CD4-positive, alpha-beta T cell treated with Interleukin-10 for 1 hour (primary cell): ENCODE measurements at places on chromosomes 6 and 20.

DNA sequence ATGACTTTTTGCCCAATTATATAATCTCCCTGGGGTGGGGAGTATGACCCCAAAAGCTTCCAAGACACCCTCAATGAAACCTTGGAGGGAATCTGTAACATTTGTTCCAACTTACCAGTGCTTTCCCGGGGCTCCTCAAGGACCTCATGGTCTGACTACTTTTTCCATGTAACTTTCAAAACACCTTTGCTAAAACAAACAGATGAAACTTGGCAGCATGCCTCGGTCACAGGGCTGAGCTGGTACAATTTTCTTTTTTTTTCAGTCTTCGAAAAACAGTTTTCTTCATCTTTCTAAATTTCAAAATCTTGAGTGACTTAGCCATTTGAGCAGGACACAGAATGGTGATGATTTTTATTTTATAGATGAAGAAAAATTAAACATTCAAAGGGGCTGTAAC, 241.2 kb downstream of the BMP7 start:
- DNase-seq: no peak

- DNase-seq: no peak
These were observed at the start of gene FAM83B for GRCh38 chr6:54846243-54846856. TSS of gene FAM83B (plus strand) at chr6:54846771. CDS start at chr6:54870247, 23,476 bp downstream.

- DNase-seq: no peak
These were observed 46.9 kb downstream of the OSTM1 start for GRCh38 chr6:108027594-108027993.

DNA sequence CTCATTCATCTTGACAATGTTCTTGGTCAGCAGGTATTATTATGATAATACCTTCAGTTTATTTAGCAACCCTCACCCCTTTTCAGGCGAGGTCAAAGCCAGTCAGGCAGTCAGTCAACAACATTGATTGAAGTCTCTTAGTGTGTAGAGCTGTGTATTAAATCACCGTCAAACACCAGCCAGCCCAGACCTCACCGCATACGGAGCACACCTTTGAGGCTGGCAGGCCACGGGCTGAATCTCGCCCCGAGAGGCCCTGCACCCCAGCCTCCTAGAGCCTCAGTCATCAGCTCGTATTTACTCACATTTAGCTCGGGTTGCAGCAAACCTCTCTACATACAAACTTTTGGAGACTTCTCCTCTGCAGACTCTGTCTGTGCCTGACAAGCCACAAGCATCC, 36.0 kb upstream of the FOXA2 start:
- no peak for DNase-seq

- DNase-seq: no peak
These were observed 75.0 kb downstream of the CNKSR3 start for GRCh38 chr6:154435400-154435945.

- DNase-seq: no peak
These were observed 129.4 kb downstream of the MAP7 start for GRCh38 chr6:136420853-136421252.

DNA sequence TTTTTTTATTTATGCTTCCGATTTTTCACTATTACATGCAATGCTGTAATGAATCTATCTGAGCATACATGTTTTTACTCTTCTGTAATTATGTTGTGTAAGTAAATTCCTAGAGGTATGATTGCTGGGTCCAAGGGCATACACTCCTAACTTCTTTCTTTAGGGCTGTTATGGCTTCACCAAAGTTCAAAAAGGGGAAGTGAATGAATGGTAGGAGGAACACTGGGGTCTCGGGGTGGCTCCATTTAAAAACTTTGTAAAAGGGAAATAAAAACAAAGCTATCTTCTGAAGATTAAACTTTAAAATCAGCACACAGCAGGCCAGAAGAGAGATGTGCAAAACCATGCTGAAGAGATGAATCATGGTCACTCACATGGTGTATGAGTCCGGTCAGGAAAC, 289.1 kb upstream of the SUPT3H start:
- no peak for DNase-seq

DNA sequence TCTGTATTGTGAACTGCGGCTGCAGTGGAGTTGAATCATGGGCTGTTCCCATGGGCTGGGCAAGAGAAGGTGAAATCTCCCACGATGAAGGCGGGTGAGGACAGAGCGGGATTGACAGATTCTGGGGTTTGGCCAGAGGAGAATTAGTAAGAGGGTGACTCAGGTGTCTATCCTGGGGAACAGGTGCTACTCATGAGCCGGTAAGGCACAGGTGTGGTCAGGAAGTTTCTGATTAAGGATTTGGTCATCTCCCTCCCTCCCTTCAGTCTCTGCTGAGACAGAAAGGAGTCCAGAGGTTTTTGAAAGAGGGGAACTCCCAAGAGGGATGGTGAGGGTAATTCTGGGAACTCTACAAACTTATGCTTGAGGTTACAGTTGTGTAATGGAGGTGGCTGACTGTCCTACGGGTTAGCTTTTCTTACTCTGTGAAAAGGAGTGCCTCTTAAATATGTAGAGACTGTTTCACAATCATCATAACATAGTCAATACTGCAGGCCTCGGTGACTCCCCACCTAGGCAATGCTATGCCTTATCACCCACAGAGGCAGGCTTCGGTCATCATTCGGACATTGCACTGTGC, 31.5 kb downstream of the SERPINB1 start:
- no peak for DNase-seq

- DNase-seq: no peak
These were observed 120.0 kb downstream of the CD164 start for GRCh38 chr6:109262261-109262660.

GRCh38 chr6:139173172-139173571, 38.3 kb downstream of the HECA start:
- DNase-seq: peak; percentile 49

DNA sequence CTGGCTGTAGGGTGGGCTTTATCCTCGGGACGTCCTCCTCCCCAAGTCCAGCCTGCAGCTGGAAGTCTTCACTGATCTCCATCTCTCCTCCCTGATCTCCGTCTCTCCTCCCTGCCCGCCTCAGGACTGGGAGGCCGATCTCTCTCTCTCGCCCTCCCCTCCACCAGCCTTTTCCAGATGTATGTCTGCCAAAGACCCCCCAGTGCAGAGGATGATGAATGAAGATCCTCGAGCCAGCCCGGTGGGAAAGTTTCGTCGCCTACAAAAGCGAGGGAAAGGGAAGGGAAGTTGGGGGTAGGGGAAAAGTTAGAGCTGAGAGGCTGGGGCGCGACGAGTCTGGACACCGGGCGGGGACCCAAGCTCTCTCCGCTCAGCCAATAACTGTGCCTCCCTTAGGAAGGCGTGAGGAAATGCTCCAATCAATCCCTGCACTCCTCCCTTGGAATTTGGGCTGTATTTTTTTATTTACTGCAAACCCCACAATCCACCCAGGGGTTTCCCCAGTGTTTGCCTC, 595 bp upstream of the SRF start:
- no peak for DNase-seq

DNA sequence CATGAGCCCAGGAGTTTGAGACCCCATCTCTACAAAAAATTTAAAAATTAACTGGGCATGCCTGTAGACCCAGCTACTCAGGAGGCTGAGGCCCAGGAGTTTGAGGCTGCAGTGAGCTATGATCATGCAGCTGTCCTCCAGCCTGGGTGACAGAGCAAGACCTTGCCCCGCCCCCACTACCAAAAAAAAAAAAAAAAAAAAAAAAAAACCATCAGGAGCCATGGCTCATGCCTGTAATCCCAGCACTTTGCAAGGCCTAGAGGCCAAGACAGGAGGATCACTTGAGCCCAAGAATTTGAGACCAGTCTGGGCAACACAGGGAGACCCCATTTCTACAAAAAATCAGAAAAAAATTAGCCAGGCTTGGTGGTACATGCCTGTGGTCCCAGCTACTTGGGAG, 159.1 kb downstream of the SOBP start:
- no peak for DNase-seq

DNA sequence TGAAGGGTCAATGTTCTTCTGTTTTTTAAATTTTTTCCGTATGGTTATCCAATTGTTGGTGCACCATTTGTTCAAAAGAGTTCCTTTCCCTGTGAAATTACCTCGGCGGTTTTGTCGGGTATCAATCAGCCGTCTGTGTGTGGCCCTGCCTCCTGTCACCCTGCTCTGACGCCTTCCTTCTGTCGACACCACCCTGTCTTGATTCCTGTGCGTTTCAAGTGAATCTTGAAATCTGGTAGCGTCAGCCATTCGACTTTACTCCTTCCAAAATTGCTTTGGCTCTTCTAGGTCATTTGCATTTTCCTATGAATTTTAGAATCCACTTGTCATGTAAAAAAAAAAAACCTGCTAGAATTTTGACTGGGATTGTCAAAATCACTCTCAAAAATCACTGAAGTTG, 181.1 kb downstream of the CDH4 start:
- DNase-seq: no peak

GRCh38 chr6:112665815-112666214, 318.7 kb downstream of the RFPL4B start:
- no peak for DNase-seq

DNA sequence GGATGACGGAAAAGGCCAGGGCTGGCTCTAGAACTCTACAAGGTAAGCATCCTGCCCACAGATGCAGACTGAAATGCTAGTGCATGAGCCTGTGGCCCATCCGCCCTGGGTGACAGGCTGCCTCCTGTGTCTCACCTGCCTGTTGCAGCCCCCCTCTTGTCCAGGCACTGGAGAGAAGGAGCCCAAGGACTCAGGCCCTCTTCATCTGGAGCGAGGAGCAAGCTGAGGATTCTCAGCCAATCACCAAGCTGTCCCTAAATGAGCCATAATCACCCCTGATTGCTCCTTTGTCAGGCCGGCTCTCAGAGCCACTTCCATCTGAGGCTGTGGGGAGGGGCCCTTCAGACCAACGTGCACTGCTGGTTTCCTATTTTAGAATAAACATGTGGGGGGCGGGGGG, 10.0 kb upstream of the SLC32A1 start:
- DNase-seq: no peak

DNA sequence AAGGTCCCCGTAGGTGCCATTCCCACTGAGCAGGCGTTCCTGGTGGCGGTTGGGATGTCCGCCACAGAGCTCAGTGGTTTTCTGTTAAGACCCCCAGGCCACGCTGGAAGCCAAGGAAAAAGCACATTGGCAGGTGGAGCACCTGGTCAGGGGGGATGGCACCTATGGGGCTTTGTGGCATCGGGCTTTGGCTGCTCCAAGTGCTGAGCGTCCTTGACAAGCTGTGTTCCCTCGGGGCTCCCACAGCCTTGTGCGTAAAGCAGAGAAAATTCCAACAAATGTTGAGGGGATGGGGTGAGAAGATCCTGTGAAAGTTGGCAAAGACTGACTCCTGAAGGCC, 135.4 kb downstream of the JPH2 start:
- no peak for DNase-seq

- DNase-seq: peak; percentile 14
These were observed 51.3 kb upstream of the GLP1R start for GRCh38 chr6:38997128-38997761.

DNA sequence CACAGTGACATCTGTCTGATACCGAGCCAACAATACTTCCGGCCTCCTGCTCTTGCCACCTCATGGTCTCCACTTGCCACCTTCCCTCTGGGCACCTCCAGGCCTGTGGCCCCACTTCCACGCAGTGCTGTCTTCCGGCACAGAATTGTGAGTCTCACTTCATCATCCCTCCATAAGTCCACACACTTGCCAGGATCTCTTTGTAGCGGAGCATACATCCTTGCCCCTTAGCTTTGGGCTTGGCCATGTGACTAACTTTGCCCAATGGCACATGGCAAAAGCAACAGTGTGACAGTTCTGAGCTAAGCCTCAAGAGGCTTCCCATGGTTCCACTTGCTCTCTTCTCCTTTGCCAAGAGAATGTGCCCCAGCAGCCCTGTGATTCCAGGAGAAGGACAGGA, 4.5 kb upstream of the C20orf202 start:
- no peak for DNase-seq

DNA sequence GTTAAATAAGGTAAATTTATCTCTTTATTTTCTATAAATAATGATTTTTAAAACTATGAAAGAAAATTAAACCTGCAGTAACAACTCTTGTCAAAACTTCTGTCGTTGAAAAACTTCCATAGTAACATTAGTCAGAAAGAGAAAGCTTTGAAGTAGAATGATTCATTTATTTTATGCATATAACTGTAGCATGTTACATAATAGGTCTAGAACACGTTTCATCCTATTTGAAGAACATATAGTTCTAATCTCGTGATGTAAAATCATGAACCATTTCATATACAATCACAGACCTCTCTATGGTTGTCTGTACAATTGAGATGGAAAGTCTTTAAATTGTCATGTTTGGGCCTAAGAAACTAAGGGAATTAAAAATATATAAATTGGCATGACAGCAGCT, 61.3 kb upstream of the MYLIP start:
- DNase-seq: no peak

- no peak for DNase-seq
These were observed 87.4 kb upstream of the TPD52L1 start for GRCh38 chr6:125066140-125066539.

- DNase-seq: peak; percentile 56
These were observed 123.5 kb downstream of the MAP3K7 start for GRCh38 chr6:90463359-90463758.

- DNase-seq: no peak
These were observed 20.5 kb upstream of the TTPAL start for GRCh38 chr20:44455126-44455525.

DNA sequence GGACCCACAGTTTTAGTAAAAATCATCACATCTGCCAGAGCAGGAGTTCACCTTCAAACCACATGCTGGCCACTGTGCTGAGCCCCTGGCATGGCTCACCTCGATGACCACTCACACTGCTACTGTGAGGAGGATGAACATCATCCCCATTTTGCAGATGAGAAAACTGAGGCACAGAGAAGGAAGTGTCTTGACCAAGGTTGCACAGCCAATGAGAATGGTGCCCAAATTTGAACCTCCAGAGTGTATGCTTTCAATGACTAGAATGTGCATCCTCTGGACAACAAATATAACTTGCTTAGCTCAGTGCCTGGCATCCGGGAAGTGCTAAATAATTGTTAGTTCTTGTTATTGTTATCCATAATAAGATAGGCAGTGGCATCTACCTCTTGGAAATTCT, 37.2 kb upstream of the FAM83D start:
- DNase-seq: no peak

DNA sequence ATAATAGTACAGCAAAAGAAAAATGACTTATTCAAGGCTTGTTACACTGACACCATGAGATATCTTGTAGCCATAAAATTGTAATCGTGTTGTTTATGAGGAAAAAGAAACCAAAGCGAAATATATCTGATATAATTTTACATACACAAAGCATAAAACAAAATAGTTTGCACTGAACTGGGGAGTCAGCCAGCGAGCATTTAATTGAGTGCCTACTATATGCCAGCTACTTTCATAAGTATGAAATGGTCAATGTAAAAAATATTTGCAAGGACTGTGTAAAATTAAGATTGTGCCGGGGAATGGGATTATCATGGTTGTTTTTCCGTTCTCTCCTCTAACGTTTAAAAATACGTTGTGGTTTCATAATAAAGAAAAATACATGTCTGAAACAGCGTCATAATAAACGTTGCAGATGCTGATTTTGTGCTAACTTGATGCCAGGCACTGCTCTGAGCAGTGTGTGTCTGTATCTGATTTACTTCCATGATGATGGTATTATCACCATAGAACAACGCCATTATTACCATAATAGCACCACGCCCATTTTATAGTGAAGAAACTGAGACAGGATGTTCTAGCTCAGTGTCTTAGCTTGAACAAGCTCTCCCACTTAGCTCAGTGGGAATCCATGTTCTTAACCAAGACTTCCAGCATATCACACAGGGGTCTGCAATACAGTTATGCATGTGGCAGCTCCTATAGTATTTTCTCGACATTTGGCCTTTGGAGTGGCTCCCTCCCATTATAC, 144.6 kb downstream of the BCAS1 start:
- no peak for DNase-seq

GRCh38 chr6:52152711-52153160, 33.4 kb upstream of the IL17A start:
- no peak for DNase-seq
